ENCODE measurements at places on chromosomes 5 and 9.

DNA sequence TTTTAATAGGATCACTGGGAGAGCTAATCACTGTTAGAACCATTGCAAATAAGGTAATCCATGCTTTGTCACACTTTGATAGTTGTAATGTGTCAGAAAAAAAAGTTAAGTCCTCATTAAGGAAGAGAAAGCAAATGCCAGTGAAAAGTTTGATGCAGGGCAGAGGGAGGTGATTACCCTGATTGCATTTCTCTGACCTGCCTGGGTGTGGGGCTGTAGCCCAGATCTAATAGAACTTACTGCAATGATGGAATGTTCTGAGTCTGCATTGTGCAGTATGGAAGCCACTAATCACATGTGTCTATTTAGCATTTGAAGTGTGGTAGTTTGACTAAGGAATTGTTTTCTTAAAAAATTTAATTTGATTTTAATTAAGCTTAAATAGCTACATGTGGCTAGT, 202.7 kb downstream of the ATP10B start:
- no peak for DNase-seq

DNA sequence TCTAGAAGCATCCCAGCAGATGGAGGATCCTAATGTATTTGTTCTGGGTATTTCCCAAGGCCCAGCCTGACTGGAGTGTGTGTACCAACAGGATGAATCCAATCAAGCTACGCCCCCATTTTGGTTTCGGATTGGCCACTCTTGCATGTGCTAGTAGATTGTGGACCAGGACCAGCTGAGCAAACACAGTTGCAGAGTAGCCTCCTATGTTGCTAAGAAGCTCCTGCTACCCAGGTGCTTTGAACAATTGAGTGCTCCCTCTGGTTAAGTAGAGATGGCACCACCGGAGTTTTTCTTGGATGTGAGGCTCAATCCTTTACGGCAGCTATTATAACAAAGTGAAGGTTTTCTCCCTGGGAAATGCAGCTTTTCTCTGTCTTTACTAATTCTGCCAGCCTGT, 204.5 kb downstream of the NTRK2 start:
- DNase-seq: no peak

- no peak for DNase-seq
Observed at GRCh38 chr9:119283078-119283794, 86.0 kb downstream of the BRINP1 start.

GRCh38 chr9:7996558-7996957, 197.0 kb upstream of the DMAC1 start:
- DNase-seq: no peak

Data from right hindlimb (tissue), 1 donor.